NB4 (cell line): ENCODE measurements at places on chromosomes 2 and 18.

- DNase-seq: peak; percentile 83
These were observed 54.9 kb downstream of the EXOC6B start for GRCh38 chr2:72770879-72771461.

DNA sequence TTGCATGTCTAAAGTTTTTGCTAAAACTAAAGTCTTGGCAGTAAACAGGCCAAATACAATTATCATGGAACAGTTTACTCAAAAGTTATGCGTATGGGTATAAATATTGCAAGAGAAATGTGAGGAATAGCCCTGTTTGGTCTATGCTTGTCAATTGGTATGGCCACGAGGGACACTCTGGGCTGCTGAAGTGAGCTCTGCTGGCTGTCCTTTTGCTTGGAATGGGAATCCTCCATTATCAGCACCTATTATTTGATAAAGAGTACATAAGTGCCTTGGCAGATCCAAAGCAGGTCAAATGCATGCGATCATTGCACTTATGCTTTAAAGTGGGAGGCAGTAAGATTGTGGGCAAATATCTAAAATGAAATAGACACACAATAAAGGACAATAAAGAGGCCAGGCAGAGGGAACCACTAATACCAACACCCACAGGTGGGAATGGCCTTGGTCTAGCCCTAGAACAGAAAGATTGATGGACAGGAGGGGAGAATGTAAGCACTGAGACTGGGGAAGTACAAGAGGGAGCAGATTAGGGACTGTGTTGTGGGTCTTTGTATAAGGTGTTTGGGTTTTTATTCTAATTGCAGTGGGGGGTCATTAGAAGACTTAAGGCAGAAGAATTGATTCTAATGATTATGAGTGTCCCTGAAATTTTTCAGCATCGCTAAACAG lies 60.0 kb upstream of the NOSTRIN start:
- DNase-seq: no peak

GRCh38 chr2:216492597-216493333 lies 5.9 kb upstream of the RPL37A start:
- peak; percentile 92 for DNase-seq

DNA sequence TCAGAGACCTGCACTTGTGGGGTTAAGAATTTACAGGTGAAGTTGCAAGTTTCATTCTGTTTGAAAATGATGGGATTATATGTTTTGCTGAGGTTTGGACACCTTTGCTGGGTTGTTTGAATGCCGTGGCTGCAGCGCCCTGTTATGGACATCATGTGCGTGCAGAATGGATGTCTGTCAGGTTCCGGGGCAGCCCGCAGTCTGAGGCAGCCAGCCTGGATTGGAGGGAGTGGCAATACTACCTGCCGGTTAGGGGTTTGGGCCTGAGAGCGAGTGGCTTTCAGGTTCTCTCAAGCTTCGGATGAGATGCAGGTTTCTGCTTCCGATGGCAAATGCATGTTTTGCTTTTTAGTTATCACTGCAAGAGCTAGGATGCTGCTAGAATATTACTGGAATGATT lies 1.1 kb downstream of the CASP8 start:
- DNase-seq: peak; percentile 33

DNA sequence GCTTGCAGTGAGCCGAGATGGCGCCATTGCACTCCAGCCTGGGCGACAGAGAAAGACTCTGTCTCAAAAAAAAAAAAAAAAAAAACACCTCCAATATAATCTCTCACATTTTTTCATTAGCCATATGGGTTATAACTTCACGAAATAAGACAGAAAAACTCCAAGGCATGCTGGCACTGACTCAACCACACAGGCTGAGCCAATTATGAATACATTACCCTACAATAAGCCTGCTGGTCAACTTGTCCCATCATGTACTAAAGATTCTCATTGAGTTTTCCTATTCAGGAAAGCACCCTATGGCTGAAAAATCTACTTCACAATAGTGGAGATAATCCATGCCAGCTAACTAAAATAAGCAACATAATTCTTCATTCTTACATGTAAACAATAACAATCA lies 12.8 kb upstream of the MAP3K20 start:
- DNase-seq: no peak

- no peak for DNase-seq
These were observed 49.2 kb downstream of the METTL4 start for GRCh38 chr18:2522112-2522511.

DNA sequence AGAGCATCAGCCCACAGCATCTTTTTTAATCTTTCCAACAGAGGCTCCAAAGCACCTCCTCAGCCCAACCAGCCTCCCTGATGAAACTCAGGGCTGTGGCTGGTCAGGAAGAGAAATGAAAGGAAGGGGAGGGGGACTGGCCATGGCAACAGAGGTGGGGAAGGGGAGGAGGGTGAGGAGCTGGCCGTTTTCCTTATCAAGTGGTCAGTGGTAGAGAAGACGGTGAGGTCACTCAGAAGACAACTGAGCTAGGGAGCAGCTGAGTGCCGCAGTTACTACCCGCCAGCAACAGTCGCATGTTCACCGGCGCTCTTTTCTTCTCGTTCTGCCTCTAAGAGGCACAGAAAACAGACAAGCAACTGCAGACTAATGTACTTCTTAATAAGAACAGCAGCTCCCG lies 97.4 kb downstream of the AFF3 start:
- DNase-seq: no peak

DNA sequence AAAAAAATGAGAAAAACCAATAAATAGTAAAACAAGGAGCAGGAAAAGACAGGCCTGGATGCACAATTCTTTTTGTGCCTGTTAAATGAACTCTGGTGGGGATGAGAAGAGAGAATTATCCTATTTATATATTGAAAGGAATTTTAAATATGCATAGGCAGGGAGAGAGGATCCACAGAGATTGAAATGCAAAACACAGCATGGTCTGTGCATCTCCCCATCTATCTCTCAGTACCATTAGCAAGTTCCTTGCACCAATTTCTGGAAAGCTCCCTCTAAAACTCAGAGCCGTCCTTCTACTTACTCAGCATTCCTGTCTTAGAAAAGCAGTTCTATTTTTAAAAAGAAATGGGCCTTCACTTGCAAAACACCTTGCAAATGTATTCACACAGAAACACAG lies 502.3 kb upstream of the KLHL29 start:
- DNase-seq: no peak

DNA sequence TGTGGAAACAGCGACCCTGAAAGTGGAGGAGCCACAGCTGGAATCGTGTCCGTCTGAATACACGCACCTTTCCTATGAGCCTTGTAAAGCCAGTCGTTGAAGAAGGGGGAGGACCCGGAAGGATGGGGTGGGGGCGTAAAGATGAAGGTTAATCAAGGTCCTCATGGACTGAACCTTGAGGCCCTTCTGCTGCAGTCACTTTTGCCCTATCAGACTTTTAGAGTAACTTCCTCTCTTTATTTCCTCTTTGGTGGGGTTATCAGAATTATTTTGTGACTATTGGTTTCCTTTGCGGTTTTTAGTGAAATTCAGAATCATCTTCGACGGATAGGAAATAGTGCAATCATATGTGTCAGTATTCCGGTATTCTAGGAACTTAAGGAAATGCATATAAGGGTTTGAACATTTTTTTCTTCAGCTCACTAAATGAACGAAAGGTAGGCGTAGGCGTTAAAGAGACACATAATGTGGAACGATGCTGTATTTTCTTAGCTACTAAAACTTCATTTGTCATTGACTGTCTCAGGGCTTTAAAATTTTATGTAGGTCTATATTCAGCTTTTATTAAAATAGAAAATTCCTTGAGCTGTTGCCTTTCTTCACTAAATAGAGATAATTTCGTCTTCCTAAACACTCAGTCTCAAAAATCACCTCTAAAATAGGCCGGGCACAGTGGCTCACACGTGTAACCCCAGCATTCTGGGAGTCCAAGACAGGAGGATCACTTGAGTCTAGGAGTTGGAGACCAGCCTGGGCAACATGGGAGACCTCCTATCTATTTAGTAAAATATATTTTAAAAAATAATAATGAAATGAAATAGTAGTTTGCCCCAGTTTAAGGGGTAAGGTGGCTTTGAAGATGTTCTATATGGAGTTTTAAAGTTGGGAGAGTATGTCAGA lies 1.4 kb upstream of the YES1 start:
- peak; percentile 90 for DNase-seq

DNA sequence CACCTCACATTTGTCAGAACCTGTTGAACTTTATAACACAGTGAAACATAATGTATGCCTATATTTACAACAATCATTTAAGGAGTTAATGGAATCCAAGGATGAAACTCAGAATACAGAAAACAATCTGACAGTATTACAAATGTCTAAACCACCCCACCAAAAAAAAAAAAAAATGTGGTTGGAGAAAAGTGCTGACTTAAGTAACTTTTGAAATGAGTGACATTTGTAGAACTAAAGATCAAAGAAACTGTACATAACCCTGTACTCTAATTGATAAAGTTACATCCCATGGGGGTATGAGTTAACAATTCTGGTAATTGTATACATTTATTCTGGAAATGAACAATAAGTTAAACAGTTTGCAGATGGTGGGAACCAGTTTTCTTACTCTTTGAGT lies 372.1 kb upstream of the TMEFF2 start:
- no peak for DNase-seq

DNA sequence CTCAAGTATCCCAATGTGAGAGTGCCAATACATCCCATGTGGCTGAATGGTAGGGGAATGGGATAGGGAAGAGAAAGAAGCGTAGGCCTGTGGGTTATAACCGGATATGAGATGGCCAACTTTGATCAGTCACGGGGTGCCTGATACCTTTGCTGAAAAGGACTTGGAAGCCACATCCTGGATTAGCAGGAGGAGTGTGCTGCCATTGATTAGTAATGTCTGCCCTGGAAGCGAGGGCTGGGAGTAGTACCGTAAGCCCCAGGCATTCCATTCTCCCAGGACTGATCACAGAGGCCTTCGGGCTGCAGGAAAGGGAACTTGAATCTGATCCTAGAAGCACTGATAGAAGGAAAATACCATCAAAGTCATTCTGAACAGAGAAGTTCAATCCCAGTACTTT lies 218.5 kb downstream of the TFCP2L1 start:
- DNase-seq: no peak

- no peak for DNase-seq
These were observed 510.9 kb downstream of the TXNL1 start for GRCh38 chr18:56127322-56128099.

- no peak for DNase-seq
These were observed 413.8 kb downstream of the RAD51AP2 start for GRCh38 chr2:17104454-17104853.

DNA sequence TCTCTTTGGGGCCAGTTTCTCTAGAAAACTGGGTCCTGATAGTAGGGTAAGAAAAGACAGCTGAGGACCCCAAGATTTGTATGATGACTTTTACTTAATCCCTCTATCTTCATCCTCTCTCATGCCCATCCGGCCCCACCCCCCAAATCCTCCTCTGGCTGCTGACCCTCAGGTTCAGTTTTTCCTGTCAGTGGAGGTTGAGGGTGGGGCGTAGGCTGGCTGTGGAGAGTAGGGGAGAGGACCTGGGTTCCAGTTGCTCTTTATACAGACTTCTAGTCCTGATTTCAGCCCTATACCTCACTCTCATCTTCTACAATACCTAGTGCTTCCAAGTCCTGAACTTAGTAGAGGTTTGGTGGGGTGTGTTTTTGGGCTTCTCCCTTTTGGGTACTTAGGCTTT lies 28.4 kb downstream of the PLEKHA3 start:
- no peak for DNase-seq

- no peak for DNase-seq
These were observed 4.4 kb downstream of the KLHL41 start for GRCh38 chr2:169513926-169514325.

- no peak for DNase-seq
These were observed 864 bp downstream of the KLHL29 start for GRCh38 chr2:23385748-23386338.

- DNase-seq: no peak
These were observed 13.7 kb downstream of the COLEC11 start for GRCh38 chr2:3608373-3609278.

DNA sequence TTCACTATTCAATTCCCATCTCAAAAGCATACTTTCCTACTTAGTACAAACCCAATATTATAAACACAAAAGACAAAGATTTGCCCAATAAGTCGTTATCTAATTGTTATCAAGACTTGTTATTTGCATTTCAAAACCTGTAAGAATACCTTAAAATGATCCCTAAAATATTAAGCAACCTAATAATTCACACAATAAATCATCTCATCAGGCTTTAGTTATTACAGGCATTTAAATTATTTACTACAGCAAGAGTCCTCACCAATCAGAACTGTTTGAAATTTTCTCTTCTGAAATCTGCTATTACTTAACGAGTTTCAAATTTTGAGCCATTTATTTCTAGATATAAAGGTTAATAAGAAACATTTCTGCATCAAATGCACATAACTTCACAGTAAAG lies 1.6 kb downstream of the CCDC88A start:
- DNase-seq: no peak

- no peak for DNase-seq
These were observed 45.9 kb upstream of the ASAP2 start for GRCh38 chr2:9160732-9161131.

DNA sequence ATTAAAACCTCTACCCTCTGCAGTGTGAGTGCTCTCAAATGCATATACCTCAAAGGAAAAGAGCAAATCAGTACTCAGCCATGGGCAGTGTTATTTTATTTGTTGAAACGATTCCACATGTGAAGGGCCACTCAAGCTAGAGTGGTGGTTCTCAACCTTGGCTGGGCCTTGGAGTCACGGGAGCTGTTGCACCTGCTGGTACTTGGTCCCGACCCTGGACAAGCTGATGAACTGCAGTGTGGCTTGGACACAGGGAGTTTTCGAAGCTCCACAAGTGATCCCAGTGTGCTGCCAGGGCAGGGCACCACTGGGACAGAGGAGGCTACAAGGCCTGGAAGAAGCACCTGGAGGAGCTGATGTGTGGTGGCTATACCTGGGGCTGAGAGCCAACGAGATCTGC lies 19.7 kb downstream of the GNLY start:
- no peak for DNase-seq

DNA sequence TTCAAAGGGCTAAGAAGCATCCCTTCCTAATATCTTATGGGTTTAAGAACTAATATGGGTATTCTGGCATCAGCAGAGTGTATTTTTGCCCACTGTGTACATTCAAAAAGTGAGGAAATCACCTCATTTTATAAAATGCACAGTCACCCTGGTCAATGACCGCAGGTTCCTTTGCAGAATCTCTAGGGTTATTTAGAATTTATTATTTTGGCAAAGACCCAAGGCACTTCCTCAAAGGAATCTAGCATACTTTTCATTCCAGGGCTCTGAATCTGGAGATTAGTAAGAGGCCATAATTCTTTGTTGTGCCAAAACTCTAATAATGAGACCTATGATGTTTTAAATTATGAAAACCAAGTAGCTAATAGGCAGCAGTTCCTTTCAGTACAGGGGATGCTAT lies 27.2 kb upstream of the CDH2 start:
- no peak for DNase-seq

GRCh38 chr18:21012308-21012707 lies 99.3 kb downstream of the ROCK1 start:
- no peak for DNase-seq

GRCh38 chr18:10291568-10291981 lies 162.9 kb upstream of the APCDD1 start:
- DNase-seq: no peak

DNA sequence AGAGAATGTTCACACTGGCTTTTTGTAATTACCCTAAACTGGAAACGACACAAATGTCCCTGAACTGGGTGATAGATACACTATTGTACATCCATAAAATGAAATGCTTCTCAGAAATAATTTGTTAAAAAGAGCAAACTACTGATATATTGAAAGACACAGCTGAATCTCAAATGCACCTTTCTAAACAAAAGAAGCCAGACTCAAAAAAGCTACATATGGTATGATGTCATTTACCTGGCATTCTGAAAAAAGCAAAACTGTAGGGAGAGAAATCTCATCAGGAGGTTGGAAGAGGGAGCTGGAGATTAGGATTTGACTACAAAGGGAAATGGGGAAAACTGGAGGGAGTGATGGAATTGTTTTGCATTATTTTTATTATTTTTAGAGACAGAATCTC lies 12.0 kb downstream of the SLC38A11 start:
- no peak for DNase-seq
